ENCODE measurements at places on chromosomes 12 and 14. TPM values are rescaled to one million over a fixed set of nuclear protein-coding genes. Genes with fewer than 3 reads are reported as not detected.
A peak's percentile ranks its signal among the peaks of the same experiment; 100 is the strongest.

Gene LMNTD1
- not detected for total RNA-seq

Gene SLCO1B1
- total RNA-seq, result not detected

- no peak for DNase-seq
Observed at GRCh38 chr12:111193496-111193895, 175.4 kb downstream of the PHETA1 start.

DNA sequence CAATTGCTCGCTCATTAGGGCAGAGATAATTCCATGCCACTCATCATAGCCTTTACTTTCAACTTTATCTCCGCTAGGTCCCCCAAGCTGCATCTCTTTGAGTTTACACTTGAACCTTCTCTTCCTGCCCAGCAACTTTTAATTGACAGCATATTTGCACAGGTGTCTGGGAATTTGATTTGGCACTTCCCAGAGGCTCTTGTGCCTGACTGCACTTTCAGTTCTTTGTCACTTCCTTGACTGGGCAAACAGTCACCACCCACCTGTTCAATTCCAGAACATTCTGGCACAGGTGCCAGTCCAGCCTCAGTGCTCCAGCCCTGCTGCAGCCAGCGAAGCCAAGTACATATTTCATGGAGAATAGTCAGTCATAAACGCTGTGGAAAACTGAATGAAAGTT lies 110.1 kb upstream of the LRIG3 start:
- peak; percentile 74 for DNase-seq

- no peak for DNase-seq
Observed at GRCh38 chr12:125149160-125150108, 84.2 kb downstream of the AACS start.

DNA sequence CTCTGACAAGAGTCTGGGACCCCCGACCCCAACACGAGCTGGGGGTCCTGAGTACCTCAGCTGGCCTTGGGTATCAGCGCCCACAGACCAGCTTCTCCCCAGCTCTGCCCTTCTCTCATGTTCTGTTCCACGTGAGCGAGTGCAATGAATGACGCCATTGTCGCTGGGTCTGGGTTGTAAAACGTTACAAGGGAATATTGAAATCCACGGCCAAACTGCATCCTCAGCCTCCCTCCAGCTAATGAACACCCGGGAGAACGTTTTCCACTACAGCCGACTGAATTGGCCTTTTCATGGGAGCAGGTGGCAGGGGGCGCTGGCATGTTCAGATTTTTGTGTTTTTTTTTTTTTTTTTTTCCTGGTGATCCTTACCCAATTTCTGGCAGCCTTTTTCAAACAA lies 34.7 kb downstream of the TBX5 start:
- no peak for DNase-seq

DNA sequence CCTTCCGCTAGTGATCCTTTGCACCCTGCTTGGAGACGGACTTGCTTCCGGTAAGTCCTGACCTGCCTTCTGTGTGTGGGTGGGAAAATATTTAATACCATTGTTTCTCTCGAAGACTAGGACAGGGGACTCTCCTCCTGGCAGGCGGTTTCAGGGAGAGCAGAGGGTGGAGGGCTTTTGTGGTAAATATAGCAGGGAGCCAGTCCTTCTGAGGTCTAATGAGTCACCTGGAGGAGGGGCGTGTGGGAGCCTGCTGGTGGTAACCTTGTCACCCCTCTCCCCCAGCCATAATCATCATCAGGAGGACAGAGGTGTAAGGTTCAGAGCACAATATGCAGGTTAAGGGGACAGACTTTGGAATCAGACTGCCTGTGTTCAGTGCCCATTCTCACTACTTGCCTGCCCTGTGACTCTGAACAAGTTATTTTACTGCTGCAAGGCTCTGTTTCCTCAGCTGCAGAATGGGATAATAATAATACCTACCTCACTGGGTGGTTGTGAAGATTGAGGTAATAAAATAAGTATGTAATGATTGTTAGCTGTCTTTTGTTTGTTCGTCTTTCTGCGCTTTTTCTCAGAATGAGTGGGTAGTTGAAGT lies 47.4 kb downstream of the SUSD6 start:
- DNase-seq, result no peak

DNA sequence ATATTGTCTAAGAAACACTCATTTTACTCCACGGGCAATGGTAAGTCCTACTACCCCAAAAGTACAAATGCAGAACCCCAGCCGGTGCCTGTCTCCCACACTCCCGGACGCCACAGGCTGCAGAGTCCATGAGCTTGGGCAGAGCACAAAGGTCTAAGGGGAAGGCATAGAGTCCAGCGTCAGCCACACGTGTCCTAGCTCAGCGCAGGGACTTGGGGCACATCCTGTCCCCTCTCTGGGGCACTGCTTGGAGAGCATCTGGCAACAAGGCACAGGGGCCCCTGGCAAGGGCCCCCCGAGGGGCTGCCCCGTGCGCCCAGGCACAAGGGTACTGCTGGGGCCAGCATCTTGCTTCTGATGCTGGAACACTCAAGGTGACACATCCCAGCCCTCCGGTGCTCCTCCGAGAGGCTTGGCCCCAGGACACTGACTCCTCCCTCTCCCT lies 58.4 kb downstream of the BCL11B start:
- no peak for DNase-seq

DNA sequence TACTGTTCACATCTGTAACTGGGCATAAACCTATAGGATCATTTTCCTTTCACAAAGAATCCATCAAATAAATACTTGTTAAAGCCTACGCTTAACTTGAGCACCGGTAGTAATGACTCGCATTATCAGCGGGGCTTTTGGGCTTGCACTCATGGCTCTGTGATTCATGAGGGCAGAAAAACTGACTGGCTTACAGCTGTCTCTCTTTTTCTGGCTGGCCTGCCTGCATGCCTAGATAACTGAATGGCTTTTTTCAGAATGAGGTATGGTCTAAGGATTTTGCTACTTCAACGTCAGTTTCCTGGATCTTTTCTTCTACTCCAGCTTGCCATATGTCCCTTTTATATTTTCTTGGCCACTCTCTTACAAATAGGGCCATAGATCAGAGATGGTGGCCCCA lies 531.1 kb downstream of the NRXN3 start:
- no peak for DNase-seq

DNA sequence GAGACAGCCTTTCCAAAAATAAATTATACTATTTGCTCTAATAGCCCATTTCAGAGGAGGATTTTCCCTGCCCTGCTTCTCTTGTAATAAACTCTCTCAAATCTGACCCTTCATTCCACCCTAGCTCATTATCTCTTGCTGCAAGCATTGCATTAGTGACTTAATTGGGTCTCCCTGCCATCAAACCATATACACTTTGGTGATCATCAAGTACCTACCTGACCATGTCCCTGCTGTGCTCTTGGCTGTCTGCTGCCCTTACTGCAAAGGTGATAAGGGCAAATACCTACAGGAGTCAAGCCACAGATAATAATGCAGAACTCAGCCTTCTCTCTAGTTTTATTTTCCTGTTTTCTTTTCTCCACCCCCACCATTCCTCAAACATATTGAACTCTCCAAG lies 88.4 kb downstream of the LIN7A start:
- DNase-seq, result no peak

- no peak for DNase-seq
Observed at GRCh38 chr14:43525658-43526057, 981.4 kb downstream of the FSCB start.

DNA sequence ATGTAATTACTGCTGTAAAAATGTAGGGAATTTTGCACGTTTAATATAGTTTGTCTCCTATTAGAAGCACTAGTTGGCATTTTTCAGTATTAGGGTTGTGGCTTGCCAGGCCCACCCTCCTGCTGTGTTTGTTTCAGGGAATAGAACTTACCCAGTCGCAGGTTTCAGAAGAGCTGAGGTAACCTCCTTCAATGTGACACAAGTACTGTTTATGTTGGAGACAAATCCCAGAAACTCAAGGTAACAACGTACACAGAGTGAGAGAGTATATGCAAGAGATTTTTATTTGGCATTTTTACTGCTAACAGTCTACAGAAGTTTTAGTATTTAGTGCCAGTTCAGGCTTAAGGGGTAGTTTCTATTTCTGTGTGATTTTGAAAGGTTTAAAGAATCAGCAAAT lies 284.3 kb downstream of the RAD51B start:
- no peak for DNase-seq

- no peak for DNase-seq
Observed at GRCh38 chr14:50312734-50313054, 570 bp downstream of the DMAC2L start.

DNA sequence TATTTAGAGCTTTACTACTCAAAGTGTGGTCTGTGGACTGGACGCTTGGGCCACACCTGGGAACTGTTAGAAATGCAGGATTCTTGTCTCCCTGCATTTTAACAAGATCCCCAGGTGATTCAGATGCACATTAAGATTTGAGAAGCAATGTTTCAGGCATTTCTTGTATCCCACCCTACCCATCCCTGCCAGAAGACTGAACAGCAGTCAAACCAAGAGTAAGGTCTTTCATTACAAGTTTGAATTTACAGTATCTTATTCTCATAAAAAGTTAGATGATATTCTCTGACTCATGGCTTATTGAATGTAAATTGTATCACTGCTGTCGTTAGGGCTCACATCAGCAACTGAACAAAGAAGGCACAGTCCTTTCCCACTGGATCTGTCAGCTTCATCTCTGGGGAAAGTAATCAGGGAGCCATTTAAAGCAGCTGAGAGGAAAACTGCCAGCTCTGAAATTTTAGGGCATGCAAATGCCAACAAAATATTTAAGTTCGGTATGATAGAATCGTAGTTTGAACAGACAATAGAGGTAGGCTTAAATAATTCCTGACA lies 141.1 kb downstream of the AKAP6 start:
- no peak for DNase-seq

Gene FAM90A1
- total RNA-seq, result 0.55 TPM

DNA sequence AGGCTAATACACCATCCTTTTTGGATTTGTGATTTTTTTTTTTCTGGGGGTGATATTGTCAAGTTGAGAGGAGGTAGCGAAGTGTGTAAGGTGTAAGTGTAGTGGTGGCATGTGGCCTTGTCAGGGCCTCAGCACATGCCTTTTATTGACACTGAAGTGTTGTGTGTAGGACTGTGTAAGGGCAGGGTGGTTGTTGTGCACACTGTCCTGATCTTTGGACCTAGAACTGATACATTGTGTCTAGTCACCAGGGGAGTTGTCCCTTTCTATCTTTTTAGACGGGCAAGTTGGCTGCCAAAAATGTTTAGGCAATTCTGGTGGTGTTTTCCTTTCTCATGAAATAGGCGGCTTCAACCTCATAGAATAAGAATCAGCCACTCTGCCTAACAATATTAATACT lies 244.0 kb downstream of the NRXN3 start:
- no peak for DNase-seq

DNA sequence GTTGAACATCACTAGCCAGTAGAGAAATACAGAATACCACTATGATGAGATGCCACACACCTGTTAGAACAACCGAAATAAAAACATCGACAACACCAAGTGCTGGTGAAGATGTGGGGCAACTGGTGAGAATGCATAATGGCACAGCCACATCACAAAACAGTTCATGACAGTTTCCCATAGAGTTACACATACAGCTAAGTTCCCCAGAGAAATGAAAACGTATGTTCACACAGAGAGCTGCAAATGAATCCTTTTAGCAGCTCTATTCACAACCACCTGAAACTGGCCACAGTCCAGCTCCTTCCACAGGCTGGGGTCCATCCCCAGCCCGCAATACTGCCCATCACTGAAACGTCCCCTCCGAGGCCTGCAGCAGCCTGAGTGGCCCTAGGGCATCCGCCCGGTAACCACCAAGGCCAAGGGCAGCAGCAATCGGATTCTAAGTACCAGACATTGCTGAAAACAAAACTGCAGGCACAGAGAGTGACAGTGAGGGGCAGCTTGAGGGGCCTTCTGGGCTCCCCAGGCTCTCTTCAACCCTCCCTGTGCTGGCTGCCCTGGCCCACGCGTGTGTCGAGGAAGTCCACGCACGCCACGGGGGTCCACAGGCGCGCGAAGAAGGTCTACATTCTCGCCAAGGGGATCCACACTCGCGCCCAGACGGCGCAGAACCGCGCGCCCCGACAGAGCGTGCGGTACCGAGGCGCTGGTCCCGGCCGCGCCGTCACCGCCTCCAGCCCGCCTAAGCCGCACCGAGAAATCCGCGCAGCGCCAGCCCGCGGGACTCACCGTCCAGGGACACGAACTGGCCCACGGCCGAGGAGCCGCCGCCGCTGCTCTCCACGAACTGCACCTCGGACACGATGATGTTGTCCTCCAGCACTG lies 903 bp downstream of the BRF1 start:
- DNase-seq, result no peak

- DNase-seq, result no peak
Observed at GRCh38 chr12:103013741-103014300, 56.3 kb downstream of the ASCL1 start.

Gene ZFHX2
- 1.4 TPM for total RNA-seq

Gene PIK3C2G
- total RNA-seq, result 1.8 TPM

Gene KRT78
- total RNA-seq, result 0.35 TPM

DNA sequence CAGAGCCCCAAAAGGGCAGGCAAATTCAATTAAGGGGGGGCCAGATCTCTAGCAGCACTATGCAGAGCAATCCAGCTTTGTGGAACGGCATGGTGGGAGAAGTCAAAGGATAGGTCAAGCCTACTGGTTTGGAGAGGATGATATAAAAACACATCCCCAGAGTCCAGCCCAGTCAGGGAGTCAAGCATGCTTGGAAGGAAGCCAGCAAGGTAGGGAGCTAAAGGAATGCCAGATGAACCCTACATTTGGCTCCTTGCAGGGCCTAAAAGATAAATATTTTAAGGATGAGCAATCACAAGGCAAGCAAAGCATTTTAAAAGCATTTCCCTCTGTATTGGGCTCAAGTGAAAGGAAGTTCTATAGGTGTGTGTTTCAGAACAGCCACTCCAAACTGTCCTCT lies 21.4 kb downstream of the KCTD10 start:
- no peak for DNase-seq

DNA sequence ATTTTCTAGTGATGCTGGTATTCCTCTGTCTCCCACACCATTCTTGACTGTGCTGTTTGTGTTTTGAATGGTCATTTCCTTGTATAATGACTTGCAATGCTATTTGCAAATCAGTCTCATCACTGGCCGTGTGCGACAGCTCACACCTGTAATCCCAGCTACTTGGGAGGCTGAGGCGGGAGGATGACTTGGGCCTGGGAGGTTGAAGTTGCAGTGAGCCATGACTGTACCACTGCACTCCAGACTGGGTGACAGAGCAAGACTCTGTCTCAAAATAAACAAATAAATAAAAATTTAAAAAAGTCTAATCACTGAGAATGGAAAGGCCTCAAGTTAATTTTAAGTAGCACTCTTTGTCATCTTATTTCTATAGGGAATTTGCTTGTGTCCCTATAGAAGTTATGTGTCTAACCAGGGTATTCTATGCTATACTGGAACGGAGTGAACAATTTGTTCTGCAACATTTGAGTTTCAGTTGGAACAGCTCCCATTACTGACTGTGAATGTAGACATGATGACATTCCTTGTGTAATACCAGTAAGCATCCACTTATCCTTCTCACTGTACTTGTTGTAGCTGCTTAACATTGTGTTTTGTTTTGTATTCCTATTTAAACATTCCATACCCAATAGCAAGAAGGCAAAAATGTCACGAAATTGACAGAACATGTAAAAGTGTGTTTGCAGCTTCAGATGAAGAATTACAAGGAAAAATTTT lies 126.3 kb downstream of the MGST1 start:
- no peak for DNase-seq

All from pancreas (tissue), 10 donors.